Ascending aorta (tissue), 2 donors: ENCODE measurements at places on chromosomes 16 and 17. TPM values are rescaled to one million over a fixed set of nuclear protein-coding genes. Genes with fewer than 3 reads are reported as not detected.

The RASD1 gene
- 293 TPM for total RNA-seq

- H3K4me1 ChIP-seq, result no peaks in the 10 kb centered on the region
- H3K36me3 ChIP-seq, result no peaks in the 10 kb centered on the region
- no peak overlapping the region for H3K27ac ChIP-seq
- H3K27me3 ChIP-seq, result no peaks in the 10 kb centered on the region
- no peak overlapping the region for H3K4me3 ChIP-seq
Measured at GRCh38 chr16:22621586-22622155, 111.0 kb downstream of the NPIPB5 start.

- H3K27me3 ChIP-seq, result no peaks in the 10 kb centered on the region
- no peak overlapping the region for H3K4me3 ChIP-seq
- H3K4me1 ChIP-seq, result no peaks in the 10 kb centered on the region
- no peak overlapping the region for H3K27ac ChIP-seq
Measured at GRCh38 chr16:84692451-84693214, 7.2 kb upstream of the USP10 start.

DNA sequence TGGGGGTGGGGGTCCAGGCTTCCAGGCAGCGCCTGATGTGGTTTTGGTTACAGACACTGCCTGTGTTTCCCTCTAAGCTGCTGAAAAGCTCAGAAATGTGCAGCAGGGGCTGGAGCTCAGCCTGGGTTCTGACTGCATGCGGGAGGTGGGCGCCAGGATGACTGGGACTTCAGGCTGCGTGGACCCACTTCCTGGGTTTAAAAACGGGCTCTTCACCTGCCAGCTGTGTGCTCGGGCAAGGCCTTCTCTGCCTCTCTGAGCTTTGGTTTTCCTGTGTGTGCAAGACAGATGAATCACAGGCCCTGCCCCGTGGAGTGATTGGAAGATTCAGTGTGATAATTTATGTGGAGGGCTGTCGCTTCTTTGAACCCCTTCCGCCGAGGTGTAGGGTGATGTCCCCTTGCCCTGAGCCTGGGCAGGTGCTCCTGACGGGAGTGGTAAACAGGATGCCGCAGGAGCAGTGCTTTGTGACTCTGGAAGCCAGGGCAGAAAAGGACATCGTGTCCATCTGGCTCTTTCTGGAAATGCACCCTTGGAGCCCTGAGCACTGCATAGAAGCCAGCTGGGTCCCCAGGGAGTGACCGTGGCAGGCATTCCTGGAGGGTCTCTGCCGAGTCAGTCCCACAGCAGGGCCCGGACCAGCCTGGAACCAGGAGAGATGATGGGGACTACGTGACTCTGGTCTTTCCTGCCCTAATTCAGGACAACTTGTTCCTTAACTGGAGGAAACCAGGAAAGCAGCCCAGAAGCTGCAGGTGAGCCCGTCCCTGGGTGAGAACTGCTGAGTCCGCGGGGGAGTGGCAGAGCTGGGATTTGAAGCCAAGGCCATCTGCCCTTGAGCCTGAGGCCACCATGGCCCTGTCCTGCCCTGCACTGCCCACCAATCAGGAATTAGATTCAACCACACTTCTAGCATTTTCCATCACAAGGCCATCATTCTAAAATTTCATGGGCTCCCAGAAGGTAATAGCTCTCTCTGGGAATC is 28.5 kb upstream of the SLC7A5 start:
- peaks cover 20% of the 10 kb centered on the region for H3K4me1 ChIP-seq
- no peaks in the 10 kb centered on the region for H3K27me3 ChIP-seq
- H3K36me3 ChIP-seq, result no peaks in the 10 kb centered on the region
- H3K27ac ChIP-seq, result peak overlapping the region; percentile 70
- H3K4me3 ChIP-seq, result no peak overlapping the region
- no peak for DNase-seq

- H3K4me3 ChIP-seq, result no peak overlapping the region
- H3K36me3 ChIP-seq, result no peaks in the 10 kb centered on the region
- H3K27ac ChIP-seq, result no peak overlapping the region
- DNase-seq, result no peak
- no peaks in the 10 kb centered on the region for H3K27me3 ChIP-seq
Measured at GRCh38 chr17:31690151-31690551, 168.9 kb downstream of the COPRS start.

DNA sequence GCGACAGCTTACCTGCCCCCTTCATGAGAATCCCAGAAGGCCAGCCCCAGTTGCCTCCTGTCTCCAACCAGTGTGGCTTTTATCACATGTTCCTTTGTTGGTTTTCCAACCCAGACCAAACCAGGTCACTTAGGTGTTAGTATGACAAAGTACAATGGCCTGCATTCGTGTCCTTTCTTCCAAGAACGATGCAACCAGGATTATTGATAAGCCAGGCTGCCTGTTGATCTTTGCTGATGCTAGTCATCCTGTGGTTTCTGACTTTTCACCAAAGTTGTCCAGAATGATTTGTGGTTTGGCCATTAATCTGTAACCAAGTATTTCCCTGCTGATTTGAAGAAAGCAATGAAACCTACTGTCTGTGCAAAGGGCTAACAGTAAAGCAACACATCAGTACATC is 191.4 kb downstream of the CYLD start:
- no peak overlapping the region for H3K4me3 ChIP-seq
- no peaks in the 10 kb centered on the region for H3K4me1 ChIP-seq
- H3K36me3 ChIP-seq, result no peaks in the 10 kb centered on the region
- H3K27me3 ChIP-seq, result no peaks in the 10 kb centered on the region

DNA sequence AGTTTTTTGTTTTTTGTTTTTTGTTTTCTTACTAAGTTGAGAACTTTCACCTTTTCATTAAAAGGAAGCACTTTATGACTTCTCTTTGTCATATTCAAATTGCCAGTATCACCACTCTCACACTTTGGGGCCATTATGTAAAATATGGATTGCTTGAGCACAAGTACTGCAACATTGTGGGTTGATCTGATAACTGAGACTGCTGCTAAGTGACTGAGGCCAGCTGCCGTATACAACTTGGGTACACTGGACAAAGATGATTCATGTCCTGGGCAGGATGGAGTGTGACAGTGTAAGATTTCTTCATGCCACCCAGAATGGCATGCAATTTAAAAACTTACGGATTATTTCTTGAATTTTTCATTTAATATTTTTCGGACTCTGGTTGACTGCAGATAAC is 7.8 kb downstream of the TTC19 start:
- DNase-seq, result no peak
- H3K27me3 ChIP-seq, result no peaks in the 10 kb centered on the region
- no peak overlapping the region for H3K27ac ChIP-seq
- no peaks in the 10 kb centered on the region for H3K4me1 ChIP-seq
- no peak overlapping the region for H3K4me3 ChIP-seq
